ENCODE measurements at places on chromosomes 13 and 19.

- DNase-seq, result no peak
These were observed 3.7 kb downstream of the SLC25A42 start for GRCh38 chr19:19067276-19068072.

DNA sequence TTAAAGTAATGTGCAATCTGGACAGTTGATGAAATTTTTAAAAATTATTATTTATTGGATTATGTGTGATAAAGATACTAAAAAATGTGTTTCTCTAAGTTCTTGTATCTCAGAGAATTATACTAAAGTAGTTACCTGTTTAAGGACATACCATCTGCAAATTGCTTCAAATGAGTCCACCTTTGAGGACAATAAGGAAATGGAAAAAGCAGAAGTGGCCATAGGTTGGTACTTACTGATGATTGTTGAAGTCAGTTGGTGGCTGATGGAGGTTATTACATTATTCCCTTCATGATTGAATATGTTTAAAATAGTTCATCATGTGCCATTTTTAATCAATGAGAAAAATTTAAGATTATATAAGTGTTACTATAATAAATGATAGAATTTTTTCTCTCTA lies 367.0 kb downstream of the MYO16 start:
- DNase-seq, result no peak

GRCh38 chr13:36814465-36814864 lies 4.6 kb upstream of the RFXAP start:
- DNase-seq, result no peak

- no peak for DNase-seq
These were observed 511.7 kb downstream of the SLITRK6 start for GRCh38 chr13:85287528-85287927.

- no peak for DNase-seq
These were observed 324.5 kb downstream of the DNAJC15 start for GRCh38 chr13:43347877-43348276.
